ENCODE measurements at places on chromosomes 1 and 21.

DNA sequence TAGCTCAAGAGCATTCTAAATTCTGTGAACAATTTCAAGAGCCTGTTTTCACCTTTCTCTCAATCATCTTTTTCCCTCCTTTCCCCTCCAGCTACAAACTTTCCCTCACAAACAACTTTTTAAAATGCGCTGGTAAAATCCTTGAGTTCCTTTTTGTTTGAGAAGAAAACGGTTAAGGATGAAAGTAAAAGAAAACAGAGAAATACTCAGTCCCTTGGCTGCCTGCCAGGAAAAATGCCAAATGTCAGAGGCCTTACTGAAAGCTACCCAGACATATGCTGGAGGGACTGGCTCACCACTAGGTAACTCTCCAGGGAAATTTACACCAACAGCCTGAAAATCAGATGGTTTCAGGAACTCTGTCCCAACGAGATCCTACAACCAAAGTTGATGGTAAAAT lies 11.0 kb upstream of the SERBP1 start:
- no peak for DNase-seq

GRCh38 chr1:20726118-20726911 lies 6.2 kb downstream of the SH2D5 start:
- no peak for DNase-seq

DNA sequence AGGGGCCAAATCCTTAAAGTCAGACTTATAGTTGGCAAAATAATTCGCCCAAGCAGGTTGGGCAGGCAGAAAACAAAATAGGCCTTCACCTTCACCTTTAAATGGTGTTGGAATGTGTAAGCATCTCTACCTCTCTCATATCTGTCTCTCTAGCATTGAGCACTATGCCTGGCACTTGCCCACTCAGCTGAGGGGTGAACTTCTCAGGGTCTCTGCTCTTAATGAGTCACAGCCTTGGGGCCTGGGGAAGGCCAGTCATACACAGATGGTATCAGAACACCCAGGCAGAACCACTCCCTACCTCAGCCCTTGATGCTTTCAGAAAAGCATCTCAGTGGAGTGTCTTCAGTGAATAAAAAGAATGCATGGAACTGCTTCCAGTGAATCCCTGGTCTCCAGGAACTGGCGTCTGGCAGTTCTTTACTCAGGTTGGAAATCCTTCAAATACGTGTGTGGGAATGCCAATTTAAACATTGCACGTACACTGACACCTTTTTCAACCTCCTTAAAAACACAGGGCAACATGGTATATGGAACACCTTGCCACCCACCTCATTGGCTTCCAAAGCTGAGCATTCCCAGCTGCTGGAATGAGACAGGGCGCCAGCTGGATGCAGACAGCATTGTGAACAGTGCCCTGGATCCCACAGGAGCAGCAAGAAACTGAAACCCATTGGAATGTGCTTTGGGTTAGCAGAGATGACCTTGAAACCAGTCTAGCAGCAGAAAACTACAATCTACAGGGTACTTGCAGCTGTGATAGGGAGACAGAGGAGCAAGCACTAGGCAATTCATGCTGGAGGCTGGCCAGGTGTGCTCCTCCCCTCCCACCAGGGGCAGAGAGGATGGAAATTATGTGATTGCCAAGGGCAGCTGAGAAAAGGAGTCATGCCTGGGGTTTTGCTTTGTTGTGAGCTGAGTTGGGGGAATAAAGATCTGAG lies 30.0 kb downstream of the ZNF697 start:
- no peak for DNase-seq

GRCh38 chr1:215608646-215609045 lies 41.5 kb downstream of the KCTD3 start:
- DNase-seq = no peak

DNA sequence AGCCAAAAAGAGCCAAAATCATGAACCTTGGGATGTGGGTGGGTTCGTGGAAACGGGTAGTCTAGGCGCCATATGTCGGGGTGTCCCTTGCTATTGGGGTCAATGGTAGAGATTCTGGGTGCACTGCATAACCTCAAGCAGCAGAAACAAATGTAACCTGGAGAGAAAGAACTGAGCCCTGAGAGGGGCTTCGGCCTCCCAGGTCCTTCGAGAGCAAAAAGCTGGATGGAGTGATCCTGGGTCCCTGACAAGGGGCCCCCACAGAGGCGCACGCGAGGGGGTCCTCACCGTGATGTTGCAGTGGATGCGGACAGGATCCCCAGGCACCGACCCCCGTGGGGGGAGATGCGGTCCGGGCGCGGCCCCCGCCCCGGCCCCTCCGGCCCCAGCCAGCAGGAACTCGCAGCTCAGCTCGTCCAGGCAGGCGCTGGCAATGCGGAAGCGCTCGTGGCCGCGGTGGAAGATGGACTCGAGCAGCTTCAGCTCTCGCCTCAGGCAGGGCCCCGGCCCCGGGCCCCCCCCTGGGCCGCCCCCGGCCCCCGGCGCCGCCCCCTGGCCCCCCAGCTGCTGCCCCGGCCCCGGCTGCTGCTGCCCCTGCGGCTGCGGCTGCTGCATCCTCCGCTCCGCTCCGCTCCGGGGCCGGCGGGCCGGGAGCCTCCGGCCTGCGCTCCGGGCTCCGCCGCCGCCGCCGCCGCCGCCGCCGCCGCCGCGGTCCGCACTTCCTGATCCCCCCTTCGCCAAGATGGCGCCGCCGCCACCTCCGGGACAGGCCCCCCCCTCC lies at the start of gene UBE2Q1:
Gene UBE2Q1 (minus strand): TSS at position 724 of the 781 bp plus-strand sequence. CDS start 109 bp downstream, at position 615.
- DNase-seq = no peak

GRCh38 chr1:234545517-234546386 lies 64.2 kb downstream of the IRF2BP2 start:
- DNase-seq = peak; percentile 29

DNA sequence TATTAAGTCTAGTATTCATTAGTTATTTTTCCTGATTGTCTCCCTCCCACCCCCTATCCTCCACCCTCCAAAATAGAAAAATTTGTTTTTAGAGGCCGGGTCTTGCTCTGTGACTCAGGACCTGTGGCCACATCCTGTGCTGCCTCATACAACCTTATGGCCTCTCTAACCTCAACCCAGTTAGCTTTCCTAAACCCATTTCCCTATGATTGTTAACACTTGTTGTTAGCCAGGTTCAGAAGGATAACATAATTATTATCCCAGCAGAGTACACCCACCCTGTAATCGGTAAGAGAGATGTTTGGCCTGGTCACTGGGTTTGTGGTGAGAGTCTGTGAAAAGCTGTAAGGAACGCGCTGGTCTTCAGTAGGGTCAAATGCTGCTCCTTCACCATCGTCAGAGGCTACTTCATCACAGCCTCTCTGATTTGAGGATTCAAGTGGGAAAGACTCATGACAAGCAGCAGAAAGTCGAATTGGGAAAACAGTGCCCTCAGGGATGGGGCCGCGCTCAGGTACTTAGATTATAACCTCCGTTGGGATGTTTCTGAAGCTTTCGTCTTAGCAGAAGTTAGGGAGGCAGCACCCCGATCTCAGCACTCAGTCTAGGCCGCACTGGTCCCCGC lies 35.9 kb upstream of the HMGN1 start:
- no peak for DNase-seq

DNA sequence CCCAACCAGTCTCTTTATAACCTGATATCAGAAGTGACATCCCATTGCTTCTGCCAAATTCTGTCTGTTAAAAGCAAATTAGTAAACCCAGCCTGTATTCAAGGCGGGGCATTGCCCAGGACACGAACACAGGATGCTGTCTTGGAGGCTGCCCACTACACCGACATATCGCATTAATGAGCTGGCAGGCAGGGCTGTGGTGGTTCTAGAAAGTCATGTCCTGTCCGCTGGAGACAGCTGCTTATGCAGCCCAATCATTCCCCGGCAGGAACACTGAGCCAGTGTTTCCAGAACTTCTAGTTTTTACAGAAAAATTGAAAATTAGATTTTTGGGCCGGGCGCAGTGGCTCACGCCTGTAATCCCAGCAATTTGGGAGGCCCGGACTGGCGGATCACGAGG lies 19.3 kb downstream of the C1orf167 start:
- no peak for DNase-seq

DNA sequence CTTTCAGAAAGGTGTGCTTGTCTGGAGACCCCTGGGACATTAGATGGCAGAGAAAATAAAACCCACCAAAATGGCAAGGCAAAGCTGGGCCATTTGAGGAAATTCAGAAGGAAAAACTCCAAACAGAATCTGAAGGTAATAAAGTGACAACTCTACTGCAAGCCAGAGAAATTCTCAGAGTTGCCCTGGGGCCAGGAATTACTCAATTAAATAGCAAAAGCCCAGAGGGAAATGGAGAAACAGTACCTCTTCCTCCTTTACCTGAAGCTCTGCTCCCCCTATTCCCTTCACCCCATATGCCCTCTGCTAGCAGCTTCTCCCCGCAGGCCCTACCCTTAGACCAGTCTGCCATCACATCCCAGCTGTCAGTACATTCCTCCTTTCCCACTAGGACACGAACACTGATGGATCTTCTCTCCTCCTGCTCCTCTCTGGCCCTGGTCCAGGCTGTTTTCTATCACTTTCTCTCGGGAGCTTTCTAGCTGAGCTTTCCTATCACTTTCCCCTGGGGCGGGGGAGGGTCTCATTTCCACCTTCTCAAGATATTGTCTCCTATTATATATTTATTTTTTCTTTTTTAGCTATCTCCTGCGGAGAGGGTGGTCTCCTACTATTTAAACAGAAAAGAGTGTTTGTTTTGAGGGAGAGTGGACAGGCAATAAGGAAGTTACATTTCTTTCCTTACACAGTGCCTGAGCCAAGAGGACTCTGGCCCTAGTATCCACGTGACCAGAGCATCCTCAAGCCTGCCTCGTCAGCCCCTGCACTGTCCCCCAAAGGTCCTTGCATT lies 47.7 kb upstream of the RBM15 start:
- DNase-seq = no peak

DNA sequence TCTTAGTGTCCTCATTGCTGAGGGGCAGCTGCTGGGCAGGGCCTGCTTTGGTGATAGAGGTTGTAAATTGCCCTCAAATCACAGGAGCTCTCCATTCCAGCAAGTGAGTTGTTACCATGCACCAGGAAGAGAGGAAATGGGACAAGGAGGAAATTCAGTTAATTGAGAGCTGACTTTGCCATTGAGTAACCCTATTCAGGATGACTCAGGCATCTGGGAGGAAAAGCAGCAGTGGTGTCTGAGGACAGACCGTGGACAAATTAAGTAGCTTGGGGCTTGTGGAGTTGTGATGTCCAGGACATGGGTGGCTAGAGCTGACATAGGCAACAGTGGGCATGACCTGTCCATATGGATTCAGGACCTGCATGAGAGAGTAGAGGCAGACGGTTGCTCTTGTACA lies 5.9 kb downstream of the ARHGEF10L start:
- DNase-seq = no peak

DNA sequence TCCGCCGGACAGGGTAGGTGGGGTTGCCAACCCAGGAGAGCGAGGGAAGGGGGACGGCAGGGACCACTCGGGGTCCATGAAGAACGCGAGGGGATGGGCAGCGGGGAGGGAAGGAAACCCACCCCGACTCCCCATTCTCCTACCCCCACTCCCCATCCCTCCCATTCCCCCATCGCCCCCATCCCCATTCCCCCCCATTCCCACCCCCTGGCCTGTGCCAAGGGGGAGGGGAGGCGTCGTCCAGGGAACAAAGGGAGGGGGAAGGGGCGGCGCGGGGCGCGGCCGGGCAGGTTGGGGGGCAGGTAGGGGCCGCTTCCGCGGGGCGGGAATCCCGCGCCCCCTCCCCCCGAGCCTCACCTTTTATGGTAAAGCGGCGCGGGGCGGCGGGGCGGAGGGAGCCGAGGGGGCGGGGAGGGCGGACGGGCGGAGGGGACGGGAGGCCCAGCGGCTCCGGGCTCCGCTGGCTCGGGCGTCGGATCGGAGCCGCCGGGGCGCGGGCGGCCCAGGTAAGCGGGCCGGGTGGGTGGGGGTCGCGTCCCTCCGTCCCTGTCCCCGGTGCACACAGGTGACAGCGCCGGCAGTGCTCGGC lies at the start of gene FBLIM1:
Gene FBLIM1 (plus strand): TSS at position 453 of the 589 bp plus-strand sequence. CDS start 6,189 bp downstream, outside the sequence.
- DNase-seq = no peak

- no peak for DNase-seq
Observed at GRCh38 chr1:244074559-244075171, 23.6 kb downstream of the ZBTB18 start.

DNA sequence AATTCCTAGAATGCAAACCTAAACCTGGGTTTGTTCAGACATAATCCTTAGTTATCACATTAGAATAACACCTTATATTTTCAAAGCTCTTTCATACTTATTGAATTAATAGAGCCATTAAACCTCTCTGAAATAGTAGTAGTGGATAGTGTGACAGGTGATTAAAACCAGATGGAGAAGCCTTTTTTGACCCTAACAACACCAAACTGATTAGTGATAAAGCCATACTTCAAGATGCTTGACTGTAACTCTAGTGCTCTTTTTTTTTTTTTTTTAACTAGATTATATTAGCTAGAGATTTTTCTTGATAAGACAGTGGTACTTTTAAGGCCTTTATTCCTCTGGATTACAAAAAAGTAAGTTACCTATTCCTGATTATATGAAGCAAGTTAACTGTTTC lies 190.1 kb downstream of the ST6GALNAC3 start:
- no peak for DNase-seq

- DNase-seq = no peak
Observed at GRCh38 chr1:77548285-77548684, 134.2 kb downstream of the ZZZ3 start.

GRCh38 chr1:167447521-167448136 lies 70.7 kb downstream of the CD247 start:
- no peak for DNase-seq

GRCh38 chr1:229973297-229973612 lies 93.8 kb upstream of the GALNT2 start:
- no peak for DNase-seq

- no peak for DNase-seq
Observed at GRCh38 chr1:116751146-116751545, 3.1 kb upstream of the CD2 start.

DNA sequence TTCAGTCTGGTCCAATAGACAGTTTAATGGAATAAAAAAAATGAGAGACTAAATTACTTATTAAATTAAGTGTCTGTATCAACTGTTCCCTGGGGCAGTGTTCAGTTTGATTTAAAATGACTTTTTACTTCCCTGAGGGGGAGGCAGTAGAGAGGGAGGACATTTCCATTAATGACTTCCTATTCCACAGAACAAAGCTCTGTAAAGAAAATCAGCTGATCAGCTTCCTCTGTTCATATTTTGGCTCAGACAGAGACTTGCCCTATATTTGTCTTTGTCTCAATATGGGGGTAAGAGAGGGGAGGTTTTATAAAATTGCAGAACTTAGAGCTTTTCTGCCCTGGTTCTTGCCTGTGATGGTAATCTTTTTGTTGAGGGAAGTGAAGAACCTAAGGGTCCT lies 8.4 kb downstream of the CFAP126 start:
- no peak for DNase-seq

DNA sequence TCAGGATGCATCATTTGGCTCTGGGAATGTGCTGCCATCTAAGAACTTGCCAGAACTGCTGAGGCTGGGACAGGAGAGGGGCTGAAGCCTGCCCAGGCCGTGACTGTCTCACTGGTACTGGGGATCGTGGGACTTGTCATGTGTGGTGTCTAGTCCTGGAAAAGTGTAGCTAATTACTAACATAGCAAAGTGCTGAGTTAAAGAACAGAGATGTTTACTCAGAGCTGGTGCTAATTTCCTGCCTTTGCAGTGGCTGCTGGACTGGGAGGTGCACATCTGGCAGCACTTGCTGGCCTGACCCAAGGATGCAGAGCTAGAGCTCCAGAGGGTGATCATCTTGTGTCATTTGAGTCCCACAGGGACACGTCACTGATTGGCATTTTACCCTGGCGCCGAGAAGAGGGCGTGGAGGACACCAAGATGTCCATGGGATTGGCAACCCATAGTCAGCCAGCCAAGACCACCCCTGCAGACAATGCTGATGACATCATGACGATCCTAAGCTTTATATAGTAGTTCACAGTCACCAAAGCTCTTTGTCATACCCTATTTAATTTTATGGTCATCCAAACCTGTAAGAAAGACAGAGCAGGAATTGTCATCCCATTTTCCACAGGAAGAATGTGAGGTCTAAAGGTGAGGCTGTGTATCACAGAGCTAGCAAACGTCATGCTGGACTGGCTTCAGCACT lies 110.1 kb upstream of the SLC44A3 start:
- DNase-seq = no peak

All from NCI-H1417 treated with DMSO at 0.1 percent for 48 hours (cell line).